Thoracic aorta endothelial cell (primary cell): ENCODE measurements at places on chromosomes 6 and 20. TPM values are rescaled to one million over a fixed set of nuclear protein-coding genes. Genes with fewer than 3 reads are reported as not detected.

Gene BLCAP
- total RNA-seq = 49.0 and 57.0 TPM in 2 replicates

Gene PCSK2
- not detected in 2 replicates for total RNA-seq

Gene CCN6
- not detected in 2 replicates for total RNA-seq

Gene SLC12A5
- total RNA-seq = under 0.01 and 0.22 TPM in 2 replicates

Gene NT5E
- total RNA-seq = 149 and 226 TPM in 2 replicates

Gene RIPPLY2
- not detected in 2 replicates for total RNA-seq

Gene AGER
- 0.27 and 0.36 TPM in 2 replicates for total RNA-seq

Gene BPIFA2
- total RNA-seq = not detected in 2 replicates

Gene VGLL2
- not detected in 2 replicates for total RNA-seq

Gene HSD17B8
- total RNA-seq = 3.1 and 4.8 TPM in 2 replicates

Gene RBBP8NL
- total RNA-seq = not detected in 2 replicates

Gene NTSR1
- total RNA-seq = 0.43 and 2.5 TPM in 2 replicates

Gene TCFL5
- total RNA-seq = 12.3 and 12.6 TPM in 2 replicates

Gene ACTL10
- 2.5 and 2.7 TPM in 2 replicates for total RNA-seq

Gene SCRT2
- not detected in 2 replicates for total RNA-seq

Gene NNAT
- total RNA-seq = not detected in 2 replicates

Gene DOK5
- 2.7 and 10.4 TPM in 2 replicates for total RNA-seq

Gene EDN1
- 244 and 403 TPM in 2 replicates for total RNA-seq

Gene SPEF1
- 0.13 TPM in 1 of 2 replicates, not detected in the other for total RNA-seq

Gene MRAP2
- total RNA-seq = 4.3 and 10.8 TPM in 2 replicates

Gene MEI4
- total RNA-seq = not detected in 2 replicates

Gene SLC22A1
- total RNA-seq = not detected in 2 replicates

Gene STXBP5
- total RNA-seq = 43.4 TPM in 2 replicates

Gene ARMC12
- total RNA-seq = 0.13 TPM in 1 of 2 replicates, not detected in the other

Gene KCNQ2
- not detected in 2 replicates for total RNA-seq

Gene SAPCD1
- total RNA-seq = 0.66 and 1.6 TPM in 2 replicates

Gene THBD
- total RNA-seq = 38.6 and 122 TPM in 2 replicates

Gene CDSN
- total RNA-seq = not detected in 2 replicates

Gene B3GALT4
- total RNA-seq = 1.2 and 2.4 TPM in 2 replicates

Gene SOX4
- 86.7 and 91.0 TPM in 2 replicates for total RNA-seq

Gene CDKAL1
- 26.1 and 26.9 TPM in 2 replicates for total RNA-seq

Gene WFDC10B
- not detected in 2 replicates for total RNA-seq

Gene MLIP
- total RNA-seq = 2.7 and 24.1 TPM in 2 replicates

Gene COL10A1
- not detected in 2 replicates for total RNA-seq

Gene FKBP1C
- 1.4 and 2.3 TPM in 2 replicates for total RNA-seq

Gene TAAR8
- total RNA-seq = not detected in 2 replicates

Gene EYS
- total RNA-seq = not detected in 2 replicates

Gene IMPG1
- total RNA-seq = not detected in 2 replicates

Gene OOEP
- not detected in 2 replicates for total RNA-seq

Gene PRDM1
- 2.4 and 7.4 TPM in 2 replicates for total RNA-seq

Gene BMP5
- total RNA-seq = 1.7 TPM in 1 of 2 replicates, not detected in the other

Gene LY86
- total RNA-seq = not detected in 2 replicates

Gene BYSL
- 27.7 and 28.9 TPM in 2 replicates for total RNA-seq

Gene IL17A
- total RNA-seq = not detected in 2 replicates
